ENCODE measurements at places on chromosomes 13 and 19.

- no peaks in the 10 kb centered on the region for H3K36me3 ChIP-seq
- no peak overlapping the region for H3K4me3 ChIP-seq
- H3K27ac ChIP-seq, result no peak overlapping the region
- no peaks in the 10 kb centered on the region for H3K4me1 ChIP-seq
- no peak for DNase-seq
Measured at GRCh38 chr13:50030315-50030714, 15.1 kb downstream of the KCNRG start.

- H3K4me1 ChIP-seq, result peaks cover 30% of the 10 kb centered on the region
- no peak overlapping the region for H3K4me3 ChIP-seq
- H3K27ac ChIP-seq, result peak overlapping the region; percentile 54
- H3K36me3 ChIP-seq, result no peaks in the 10 kb centered on the region
Measured at GRCh38 chr13:50691176-50691680, 152.3 kb downstream of the DLEU7 start.

GRCh38 chr13:98782654-98783053 is 30.2 kb upstream of the SLC15A1 start:
- H3K27me3 ChIP-seq, result peaks cover 9% of the 10 kb centered on the region
- H3K36me3 ChIP-seq, result no peaks in the 10 kb centered on the region
- H3K4me1 ChIP-seq, result peaks cover 3% of the 10 kb centered on the region
- H3K27ac ChIP-seq, result no peak overlapping the region

GRCh38 chr19:39070888-39071287 is 13.3 kb upstream of the ACP7 start:
- H3K27ac ChIP-seq, result no peak overlapping the region
- no peaks in the 10 kb centered on the region for H3K36me3 ChIP-seq
- no peak for DNase-seq
- no peaks in the 10 kb centered on the region for H3K27me3 ChIP-seq
- H3K4me1 ChIP-seq, result peaks cover 14% of the 10 kb centered on the region

- no peak overlapping the region for H3K27ac ChIP-seq
- DNase-seq, result no peak
- H3K4me1 ChIP-seq, result no peaks in the 10 kb centered on the region
- no peaks in the 10 kb centered on the region for H3K36me3 ChIP-seq
Measured at GRCh38 chr19:39265321-39265916, 2.8 kb upstream of the IFNL2 start.

GRCh38 chr13:109974354-109974753 is 188.0 kb upstream of the IRS2 start:
- no peaks in the 10 kb centered on the region for H3K36me3 ChIP-seq
- no peak for DNase-seq
- no peaks in the 10 kb centered on the region for H3K4me1 ChIP-seq
- no peak overlapping the region for H3K4me3 ChIP-seq
- no peak overlapping the region for H3K27ac ChIP-seq
- H3K27me3 ChIP-seq, result no peaks in the 10 kb centered on the region

GRCh38 chr19:3403489-3404323 is 37.3 kb downstream of the NFIC start:
- H3K27ac ChIP-seq, result peak overlapping the region; percentile 81
- no peaks in the 10 kb centered on the region for H3K27me3 ChIP-seq
- peaks cover 22% of the 10 kb centered on the region for H3K4me1 ChIP-seq
- peak; percentile 87 for DNase-seq
- H3K36me3 ChIP-seq, result no peaks in the 10 kb centered on the region

DNA sequence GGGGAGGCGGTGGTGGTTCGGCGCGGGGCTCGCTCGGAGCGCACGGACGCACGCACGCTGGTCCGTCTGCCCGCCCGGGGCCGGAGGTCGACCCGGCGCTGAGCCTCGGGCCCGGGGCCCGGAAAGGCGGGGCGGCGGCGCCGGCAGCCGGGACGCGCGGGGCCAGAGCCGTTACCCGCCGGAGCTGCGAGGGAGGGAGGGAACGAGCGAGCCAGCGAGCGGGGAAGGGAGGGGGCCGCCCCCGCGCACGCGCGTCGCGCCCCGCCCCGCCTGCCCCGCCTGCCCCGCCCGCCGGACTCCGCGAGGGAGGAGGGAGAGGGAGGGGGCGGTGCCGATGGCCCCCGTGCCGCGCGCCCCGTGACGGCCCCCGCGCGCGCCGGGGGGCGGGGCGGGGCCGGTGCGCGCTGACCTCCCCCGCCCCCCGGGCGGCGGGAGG is 15.0 kb downstream of the CIC start:
- H3K36me3 ChIP-seq, result peaks cover 20% of the 10 kb centered on the region
- DNase-seq, result peak; percentile 51

DNA sequence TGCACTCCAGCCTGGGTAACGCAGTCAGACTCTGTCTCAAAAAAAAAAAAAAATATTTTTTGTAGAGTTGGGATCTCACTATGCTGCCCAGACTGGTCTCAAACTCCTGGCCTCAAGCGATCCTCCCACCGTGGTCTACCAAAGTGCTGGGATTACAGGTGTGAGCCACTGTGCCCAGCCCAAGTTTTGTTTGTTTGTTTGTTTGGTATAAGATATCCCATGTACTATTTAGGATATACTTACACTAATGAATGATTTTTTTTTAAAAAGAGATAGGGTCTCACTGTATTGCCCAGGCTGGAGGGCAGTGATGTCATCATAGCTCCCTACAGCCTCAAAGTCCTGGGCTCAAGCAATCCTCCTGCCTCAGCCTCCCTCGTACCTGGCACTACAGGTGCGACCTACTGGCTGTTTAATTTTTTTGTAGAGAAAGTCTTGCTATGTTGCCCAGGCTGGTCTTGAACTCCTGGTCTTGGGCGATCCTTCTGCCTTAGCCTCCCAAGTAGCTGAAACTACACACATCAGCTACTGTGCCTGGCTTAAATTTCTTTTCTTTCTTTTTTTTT is 24.0 kb downstream of the TLE6 start:
- H3K27me3 ChIP-seq, result no peaks in the 10 kb centered on the region
- H3K36me3 ChIP-seq, result no peaks in the 10 kb centered on the region
- H3K4me1 ChIP-seq, result no peaks in the 10 kb centered on the region
- H3K4me3 ChIP-seq, result no peak overlapping the region
- no peak for DNase-seq

GRCh38 chr13:53683608-53684007 is 655.0 kb downstream of the OLFM4 start:
- DNase-seq, result no peak
- no peak overlapping the region for H3K27ac ChIP-seq
- no peak overlapping the region for H3K4me3 ChIP-seq
- no peaks in the 10 kb centered on the region for H3K27me3 ChIP-seq

DNA sequence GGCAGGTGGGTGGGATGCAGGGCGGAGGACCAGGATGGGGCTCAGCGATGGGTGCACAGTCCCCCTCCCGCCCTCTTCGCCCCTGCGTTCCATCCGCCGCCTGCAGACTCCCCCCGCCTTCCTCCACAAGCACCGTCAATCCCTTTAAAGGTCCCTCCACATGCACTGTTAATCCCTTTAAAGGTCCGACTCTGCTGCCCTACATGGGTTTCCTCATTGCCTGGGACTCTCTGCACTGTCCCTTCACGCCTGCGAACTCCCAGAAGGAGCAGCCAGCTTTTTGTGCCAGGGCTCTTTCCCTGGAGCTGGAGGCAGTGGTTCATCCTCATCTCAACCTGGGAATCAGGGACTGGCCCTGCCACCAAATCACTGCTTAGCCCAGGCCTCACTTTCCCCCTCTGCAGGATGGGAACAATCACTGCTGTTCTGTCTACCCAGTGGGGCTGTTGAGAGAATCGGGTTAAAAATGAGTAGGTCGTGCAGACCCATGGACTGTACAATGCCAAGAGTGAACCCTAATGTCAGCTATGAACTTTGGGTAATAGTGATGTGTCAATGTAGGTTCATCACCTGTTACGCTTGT is 20.4 kb downstream of the ZNF574 start:
- H3K36me3 ChIP-seq, result no peaks in the 10 kb centered on the region
- H3K4me3 ChIP-seq, result no peak overlapping the region
- H3K27me3 ChIP-seq, result no peaks in the 10 kb centered on the region
- no peak overlapping the region for H3K27ac ChIP-seq
- peaks cover 16% of the 10 kb centered on the region for H3K4me1 ChIP-seq

DNA sequence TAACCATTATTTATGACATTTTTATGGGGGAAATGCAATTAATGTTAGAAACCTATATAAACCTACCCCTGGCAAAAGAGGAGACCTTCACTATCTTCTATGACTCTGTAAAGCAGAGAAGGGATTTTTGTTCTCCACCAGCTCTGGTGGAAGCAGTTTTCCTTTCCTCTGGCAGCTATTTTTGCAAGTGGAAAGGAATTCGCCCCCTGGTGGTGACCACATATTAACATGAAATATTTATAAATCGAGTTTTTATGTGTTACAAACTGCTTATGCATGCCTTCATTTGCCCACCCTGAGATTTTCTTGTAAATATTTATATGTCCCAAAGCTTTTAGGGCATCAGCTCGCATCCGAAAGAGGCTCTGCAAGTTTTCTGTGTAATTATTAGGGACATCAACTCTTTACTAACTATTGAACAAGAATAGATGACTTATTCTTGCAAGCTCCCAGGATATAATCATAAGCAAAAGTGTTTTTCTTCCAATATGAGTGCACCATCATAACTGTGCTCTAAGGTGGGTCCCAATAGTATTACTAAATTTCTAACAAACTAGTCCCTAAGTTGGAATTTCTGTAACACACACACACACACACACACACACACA is 62.4 kb downstream of the SERTM1 start:
- peak; percentile 65 for DNase-seq
- H3K27me3 ChIP-seq, result peaks cover 5% of the 10 kb centered on the region
- H3K27ac ChIP-seq, result no peak overlapping the region
- no peaks in the 10 kb centered on the region for H3K4me1 ChIP-seq
- no peaks in the 10 kb centered on the region for H3K36me3 ChIP-seq

DNA sequence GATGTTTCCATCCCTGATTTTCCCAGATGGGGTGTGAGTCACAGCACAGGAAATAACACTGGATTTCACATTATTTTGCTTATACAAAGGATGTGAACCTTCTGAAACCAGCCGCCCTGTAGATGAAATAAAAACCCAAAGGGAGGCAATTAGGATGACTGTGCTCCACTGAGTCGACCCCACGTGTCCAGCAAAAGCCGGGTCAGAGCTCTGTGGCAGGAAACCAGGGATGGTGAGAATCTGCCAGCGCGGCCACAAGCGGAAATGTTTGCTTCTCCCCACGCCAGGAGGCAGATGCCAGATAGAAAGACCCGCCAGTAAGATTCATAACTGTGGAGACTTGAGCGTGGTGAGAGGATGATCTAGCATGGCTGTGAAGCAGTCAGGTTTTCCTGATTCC is 764.4 kb downstream of the LIG4 start:
- DNase-seq, result peak; percentile 99
- no peaks in the 10 kb centered on the region for H3K36me3 ChIP-seq
- H3K4me1 ChIP-seq, result peaks cover 23% of the 10 kb centered on the region
- no peaks in the 10 kb centered on the region for H3K27me3 ChIP-seq
- no peak overlapping the region for H3K4me3 ChIP-seq

GRCh38 chr13:75442736-75443234 is 39.2 kb downstream of the TBC1D4 start:
- no peaks in the 10 kb centered on the region for H3K27me3 ChIP-seq
- H3K4me3 ChIP-seq, result no peak overlapping the region
- peaks cover 2% of the 10 kb centered on the region for H3K4me1 ChIP-seq
- H3K27ac ChIP-seq, result no peak overlapping the region

DNA sequence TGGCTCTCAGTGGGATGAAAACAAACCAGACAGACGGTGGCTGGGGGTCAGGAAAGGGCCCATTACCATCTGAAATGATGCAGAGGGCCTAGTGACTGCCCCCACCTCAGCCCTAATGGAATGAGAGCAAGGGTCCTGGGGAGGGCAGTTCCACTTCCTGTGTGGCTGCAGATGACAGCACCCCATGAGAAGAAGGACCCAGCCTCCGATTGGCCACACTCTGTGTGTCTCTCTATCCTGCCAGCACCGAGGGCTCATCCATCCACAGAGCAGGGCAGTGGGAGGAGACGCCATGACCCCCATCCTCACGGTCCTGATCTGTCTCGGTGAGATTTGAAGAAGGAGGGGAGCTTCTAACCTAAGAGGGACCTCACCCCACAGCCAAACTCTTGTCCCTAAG is 498 bp downstream of the LILRB1 start:
- H3K4me3 ChIP-seq, result no peak overlapping the region
- no peak for DNase-seq
- H3K27me3 ChIP-seq, result no peaks in the 10 kb centered on the region
- no peaks in the 10 kb centered on the region for H3K4me1 ChIP-seq
- H3K36me3 ChIP-seq, result no peaks in the 10 kb centered on the region

- H3K36me3 ChIP-seq, result no peaks in the 10 kb centered on the region
- no peaks in the 10 kb centered on the region for H3K4me1 ChIP-seq
- no peak for DNase-seq
- H3K4me3 ChIP-seq, result no peak overlapping the region
- no peaks in the 10 kb centered on the region for H3K27me3 ChIP-seq
Measured at GRCh38 chr13:80562433-80563156, 221.7 kb upstream of the SPRY2 start.

DNA sequence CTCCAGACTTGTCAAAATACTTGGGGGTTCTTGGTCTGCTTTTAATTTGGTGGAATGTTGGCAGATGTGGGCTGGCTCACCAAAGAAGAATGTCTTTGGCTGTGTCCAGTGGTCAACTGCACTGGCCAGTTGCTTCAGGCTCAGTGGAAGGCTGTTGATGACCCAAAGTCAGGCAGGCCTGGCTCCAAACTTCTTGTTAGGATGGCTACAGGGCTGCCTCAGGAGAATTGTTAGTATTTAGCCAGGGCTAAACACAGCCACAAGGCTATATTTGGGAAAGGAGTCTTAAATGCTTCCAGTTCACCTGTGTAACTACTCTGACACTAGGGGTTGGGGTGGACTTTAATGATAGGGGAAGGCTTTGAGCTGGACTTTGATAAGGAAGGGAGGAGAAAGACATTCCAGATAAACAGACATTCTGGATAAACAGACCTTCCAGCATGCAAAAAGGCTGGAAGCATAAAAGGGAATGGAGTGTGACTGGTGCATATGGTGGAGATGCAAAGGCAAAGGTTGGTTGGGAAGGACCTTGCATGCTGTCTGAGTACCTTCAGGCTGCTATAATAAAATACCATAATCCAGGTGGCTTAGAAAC is 116.8 kb downstream of the FOXO1 start:
- DNase-seq, result no peak
- H3K4me3 ChIP-seq, result no peak overlapping the region

DNA sequence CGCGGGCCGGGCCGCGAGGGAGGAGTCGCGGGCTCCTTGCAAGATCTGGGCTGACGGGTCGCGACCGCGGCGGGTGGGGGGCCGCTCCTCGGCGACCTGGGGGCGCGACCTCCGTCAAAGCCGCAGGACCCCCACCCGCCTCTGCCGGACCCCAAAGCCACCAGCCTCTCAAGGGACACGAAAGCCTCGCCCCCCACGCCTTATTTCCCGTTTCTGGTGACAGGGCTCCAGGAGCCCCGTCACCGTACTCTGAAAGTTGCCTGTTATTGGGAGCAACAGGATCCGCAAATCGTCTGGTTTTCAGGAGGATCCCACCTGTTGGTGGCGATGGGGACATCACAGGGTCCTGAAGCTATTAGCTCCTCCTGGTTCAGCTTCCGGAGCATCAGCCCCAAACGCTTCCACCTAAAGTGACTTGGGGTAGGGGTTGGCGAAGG is 530 bp downstream of the MAU2 start:
- no peaks in the 10 kb centered on the region for H3K27me3 ChIP-seq
- peak overlapping the region; percentile 94 for H3K27ac ChIP-seq
- peaks cover 7% of the 10 kb centered on the region for H3K36me3 ChIP-seq
- peak overlapping the region; percentile 83 for H3K4me3 ChIP-seq

Measured in endothelial cell of umbilical vein (primary cell).